Activated CD4-positive, alpha-beta T cell treated with anti-CD3 and anti-CD28 coated beads, Interleukin-2, amount 10 ng/mL, durations not matched to agents 7 days and 5 days (primary cell): ENCODE measurements at places on chromosomes 13 and 19. TPM values are rescaled to one million over a fixed set of nuclear protein-coding genes. Genes with fewer than 3 reads are reported as not detected.

The TMEM238 gene
- 20.6 TPM for total RNA-seq

The TIMM44 gene
- total RNA-seq, result 59.9 TPM

The PLIN4 gene
- not detected for total RNA-seq

The CCDC169 gene
- total RNA-seq, result 0.17 TPM

The RNF225 gene
- total RNA-seq, result 0.74 TPM

The CCDC97 gene
- 50.4 TPM for total RNA-seq

The KIR3DL1 gene
- not detected for total RNA-seq

- H3K27ac ChIP-seq, result no peak overlapping the region
- no peak overlapping the region for H3K4me3 ChIP-seq
- no peaks in the 10 kb centered on the region for H3K4me1 ChIP-seq
- no peak for DNase-seq
- H3K36me3 ChIP-seq, result no peaks in the 10 kb centered on the region
These were observed 3.8 kb downstream of the PRTN3 start for GRCh38 chr19:844546-844971.

The NAPSA gene
- 1.9 TPM for total RNA-seq

GRCh38 chr13:72521940-72522661, 205.3 kb downstream of the MZT1 start:
- H3K4me1 ChIP-seq, result no peaks in the 10 kb centered on the region
- no peak overlapping the region for H3K4me3 ChIP-seq
- DNase-seq, result no peak
- H3K27ac ChIP-seq, result no peak overlapping the region

DNA sequence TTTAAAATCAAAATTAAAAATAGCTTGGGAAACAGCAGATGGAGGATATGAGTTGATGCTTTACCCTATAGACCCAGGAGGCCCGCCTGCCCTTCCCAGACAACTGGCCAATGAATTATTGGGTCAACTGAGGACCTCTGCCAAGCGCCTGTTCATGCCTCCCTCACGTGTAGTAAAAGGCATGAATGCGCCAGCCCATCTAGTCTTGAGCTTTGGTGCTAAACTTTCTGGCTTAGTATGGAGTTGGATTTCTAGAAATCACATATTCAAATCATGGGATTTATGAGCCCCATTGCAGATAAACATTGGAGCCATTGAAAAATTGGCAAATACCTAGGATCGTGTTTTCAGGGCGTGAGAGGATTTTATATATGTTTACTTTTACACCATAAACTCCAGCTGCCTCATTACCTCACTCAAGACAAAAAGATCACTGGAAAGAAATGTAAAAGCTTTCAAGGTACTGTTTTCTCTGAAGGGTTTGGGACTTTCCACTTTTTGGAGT, 47.1 kb downstream of the COL4A2 start:
- no peak for DNase-seq
- H3K4me1 ChIP-seq, result no peaks in the 10 kb centered on the region
- peaks cover 9% of the 10 kb centered on the region for H3K27me3 ChIP-seq
- H3K27ac ChIP-seq, result no peak overlapping the region

DNA sequence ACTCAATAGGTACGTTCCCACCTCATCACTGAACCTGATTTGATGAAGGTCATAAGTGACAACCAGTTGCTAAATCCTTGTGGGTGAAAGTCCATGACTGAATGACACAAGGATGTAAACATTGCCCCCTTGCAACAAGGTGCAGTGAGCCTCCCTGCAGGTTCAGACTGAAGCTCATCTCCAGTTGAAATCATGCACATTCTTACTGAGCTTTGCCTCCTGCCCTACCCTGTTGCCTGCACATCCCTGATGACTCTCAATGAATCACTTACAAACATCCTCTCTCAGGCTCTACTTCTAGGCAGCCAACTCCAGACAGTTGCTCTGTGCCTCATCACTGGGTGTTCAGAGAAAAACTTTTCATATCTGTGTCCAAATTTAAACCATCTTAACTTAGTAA, 42.5 kb upstream of the ARGLU1 start:
- no peak overlapping the region for H3K27ac ChIP-seq
- no peak for DNase-seq
- no peaks in the 10 kb centered on the region for H3K36me3 ChIP-seq
- H3K4me3 ChIP-seq, result no peak overlapping the region
- H3K27me3 ChIP-seq, result peaks cover 9% of the 10 kb centered on the region

DNA sequence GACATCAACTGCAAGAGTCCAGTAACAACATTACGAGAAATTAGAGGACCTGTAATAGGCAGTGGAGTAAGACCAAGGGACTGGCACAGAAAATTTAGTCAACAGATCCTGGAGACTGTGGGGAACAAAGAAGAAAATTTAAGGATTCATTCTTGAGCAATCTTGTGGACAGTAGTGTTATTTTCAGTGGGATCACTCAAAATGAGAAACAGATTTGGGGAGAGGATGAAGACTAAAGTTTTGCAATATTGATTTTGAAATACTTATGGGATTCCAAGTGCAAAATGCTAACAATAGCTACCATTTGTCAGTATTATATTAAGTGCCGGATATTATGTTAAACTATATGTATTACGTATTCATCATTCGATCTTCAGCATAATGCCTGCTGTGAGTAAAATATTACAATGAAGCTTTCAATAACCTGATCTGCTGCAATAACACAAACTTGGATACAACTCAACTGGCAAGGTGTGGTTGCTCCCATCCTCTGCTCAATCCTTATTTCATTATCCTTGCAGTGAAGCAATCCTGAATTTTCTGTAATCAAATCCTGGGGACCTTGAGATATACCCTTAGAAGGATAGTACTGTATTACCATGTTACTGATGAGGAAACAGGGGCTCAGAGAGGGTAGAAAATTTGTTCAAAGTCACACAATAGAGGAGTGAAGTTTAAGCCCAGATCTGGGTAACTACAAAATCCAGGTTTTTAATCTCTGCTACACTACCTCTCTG, 84.2 kb downstream of the SACS start:
- H3K4me1 ChIP-seq, result peaks cover 4% of the 10 kb centered on the region
- no peak overlapping the region for H3K4me3 ChIP-seq
- DNase-seq, result no peak
- no peaks in the 10 kb centered on the region for H3K27me3 ChIP-seq
- H3K27ac ChIP-seq, result no peak overlapping the region

DNA sequence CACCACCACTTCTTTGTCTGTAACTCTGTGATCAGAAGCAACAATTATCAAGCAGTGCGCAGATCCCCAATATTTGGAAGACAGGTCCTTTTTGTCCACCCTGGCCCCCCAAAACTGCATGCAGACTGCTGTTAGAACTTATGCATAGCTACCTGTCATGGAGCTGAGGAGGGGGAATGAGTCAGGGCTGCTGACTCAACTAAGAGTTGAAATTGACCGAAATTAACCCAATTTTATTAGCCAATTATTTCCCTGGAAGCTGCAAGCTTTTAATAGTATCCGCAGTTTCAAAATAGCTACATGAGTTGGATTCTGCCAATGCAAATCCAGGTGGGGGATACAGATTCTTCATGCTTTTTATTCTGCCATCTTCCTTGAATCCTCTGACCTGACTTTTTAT, 14.0 kb upstream of the ZNF491 start:
- peaks cover 53% of the 10 kb centered on the region for H3K36me3 ChIP-seq
- H3K4me3 ChIP-seq, result no peak overlapping the region
- DNase-seq, result no peak
- no peaks in the 10 kb centered on the region for H3K4me1 ChIP-seq
- H3K27me3 ChIP-seq, result no peaks in the 10 kb centered on the region

- no peaks in the 10 kb centered on the region for H3K4me1 ChIP-seq
- peaks cover 11% of the 10 kb centered on the region for H3K27me3 ChIP-seq
- no peak overlapping the region for H3K27ac ChIP-seq
- DNase-seq, result no peak
- no peak overlapping the region for H3K4me3 ChIP-seq
These were observed 220.4 kb upstream of the SOX1 start for GRCh38 chr13:111846391-111847159.

The PDE4A gene
- total RNA-seq, result 12.7 TPM

The PGLYRP2 gene
- total RNA-seq, result not detected

- no peak overlapping the region for H3K4me3 ChIP-seq
- H3K4me1 ChIP-seq, result no peaks in the 10 kb centered on the region
- H3K27me3 ChIP-seq, result no peaks in the 10 kb centered on the region
- no peak overlapping the region for H3K27ac ChIP-seq
- no peak for DNase-seq
These were observed 241.1 kb upstream of the ATXN8OS start for GRCh38 chr13:69866555-69866954.

GRCh38 chr19:13813147-13813546, 17.9 kb downstream of the ZSWIM4 start:
- DNase-seq, result no peak
- H3K4me1 ChIP-seq, result peaks cover 13% of the 10 kb centered on the region
- H3K4me3 ChIP-seq, result no peak overlapping the region
- peaks cover 12% of the 10 kb centered on the region for H3K36me3 ChIP-seq

- peak overlapping the region; percentile 63 for H3K27ac ChIP-seq
- H3K27me3 ChIP-seq, result no peaks in the 10 kb centered on the region
- no peak overlapping the region for H3K4me3 ChIP-seq
- H3K36me3 ChIP-seq, result no peaks in the 10 kb centered on the region
- DNase-seq, result peak; percentile 13
These were observed 26.8 kb upstream of the MTIF3 start for GRCh38 chr13:27476943-27477703.

- peaks cover 16% of the 10 kb centered on the region for H3K36me3 ChIP-seq
- H3K27ac ChIP-seq, result peak within 1 kb of the TSS; percentile 94
- peaks cover 51% of the 10 kb centered on the region for H3K4me1 ChIP-seq
- H3K27me3 ChIP-seq, result no peaks in the 10 kb centered on the region
- H3K4me3 ChIP-seq, result peak within 1 kb of the TSS; percentile 83
These were observed at the start of gene TRAPPC6A for GRCh38 chr19:45177817-45178261. Gene TRAPPC6A (minus strand): TSS chr19:45178237. CDS start chr19:45178218, 19 bp downstream.

- H3K4me1 ChIP-seq, result peaks cover 8% of the 10 kb centered on the region
- no peak overlapping the region for H3K4me3 ChIP-seq
These were observed 137.8 kb upstream of the GJB6 start for GRCh38 chr13:20369886-20370361.

GRCh38 chr19:43446746-43447489, 18.5 kb downstream of the LYPD3 start:
- H3K36me3 ChIP-seq, result no peaks in the 10 kb centered on the region
- no peak overlapping the region for H3K4me3 ChIP-seq
- H3K4me1 ChIP-seq, result peaks cover 39% of the 10 kb centered on the region
- H3K27ac ChIP-seq, result no peak overlapping the region
- DNase-seq, result peak; percentile 85

The GNA15 gene
- 23.6 TPM for total RNA-seq

GRCh38 chr19:58277748-58278540, 811 bp upstream of the ZNF8 start:
- H3K4me1 ChIP-seq, result peaks cover 36% of the 10 kb centered on the region
- H3K27ac ChIP-seq, result peak overlapping the region; percentile 95
- peak overlapping the region; percentile 91 for H3K4me3 ChIP-seq
- no peaks in the 10 kb centered on the region for H3K27me3 ChIP-seq

The SYNGR4 gene
- not detected for total RNA-seq

- no peak overlapping the region for H3K27ac ChIP-seq
- no peaks in the 10 kb centered on the region for H3K4me1 ChIP-seq
- H3K27me3 ChIP-seq, result peaks cover 8% of the 10 kb centered on the region
- H3K4me3 ChIP-seq, result no peak overlapping the region
These were observed 63.4 kb upstream of the CEACAM8 start for GRCh38 chr19:42658076-42658475.

The KIR2DL1 gene
- not detected for total RNA-seq

DNA sequence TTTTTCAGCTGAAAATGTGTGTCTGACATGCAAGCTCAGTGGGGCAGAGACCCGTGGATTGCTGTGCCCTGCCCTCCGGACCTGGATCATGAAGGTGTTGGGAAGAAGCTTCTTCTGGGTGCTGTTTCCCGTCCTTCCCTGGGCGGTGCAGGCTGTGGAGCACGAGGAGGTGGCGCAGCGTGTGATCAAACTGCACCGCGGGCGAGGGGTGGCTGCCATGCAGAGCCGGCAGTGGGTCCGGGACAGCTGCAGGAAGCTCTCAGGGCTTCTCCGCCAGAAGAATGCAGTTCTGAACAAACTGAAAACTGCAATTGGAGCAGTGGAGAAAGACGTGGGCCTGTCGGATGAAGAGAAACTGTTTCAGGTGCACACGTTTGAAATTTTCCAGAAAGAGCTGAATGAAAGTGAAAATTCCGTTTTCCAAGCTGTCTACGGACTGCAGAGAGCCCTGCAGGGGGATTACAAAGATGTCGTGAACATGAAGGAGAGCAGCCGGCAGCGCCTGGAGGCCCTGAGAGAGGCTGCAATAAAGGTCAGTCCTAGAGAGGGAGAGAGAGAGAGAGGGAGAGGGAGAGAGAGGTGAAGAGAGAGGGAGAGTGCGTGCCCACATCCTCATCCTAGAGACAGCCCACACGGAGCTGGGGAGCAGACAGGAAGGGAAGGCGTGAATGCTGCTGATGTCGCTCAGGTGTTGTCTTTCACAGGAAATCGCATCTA, 5.1 kb upstream of the DCUN1D2 start:
- H3K36me3 ChIP-seq, result peaks cover 35% of the 10 kb centered on the region
- DNase-seq, result no peak
- H3K4me1 ChIP-seq, result peaks cover 41% of the 10 kb centered on the region
- H3K27me3 ChIP-seq, result no peaks in the 10 kb centered on the region
- H3K4me3 ChIP-seq, result no peak overlapping the region

The GJA3 gene
- total RNA-seq, result 0.05 TPM
